ENCODE measurements at places on chromosomes 7 and 10.

GRCh38 chr10:28833313-28833712, 156.0 kb downstream of the BAMBI start:
- DNase-seq, result no peak

DNA sequence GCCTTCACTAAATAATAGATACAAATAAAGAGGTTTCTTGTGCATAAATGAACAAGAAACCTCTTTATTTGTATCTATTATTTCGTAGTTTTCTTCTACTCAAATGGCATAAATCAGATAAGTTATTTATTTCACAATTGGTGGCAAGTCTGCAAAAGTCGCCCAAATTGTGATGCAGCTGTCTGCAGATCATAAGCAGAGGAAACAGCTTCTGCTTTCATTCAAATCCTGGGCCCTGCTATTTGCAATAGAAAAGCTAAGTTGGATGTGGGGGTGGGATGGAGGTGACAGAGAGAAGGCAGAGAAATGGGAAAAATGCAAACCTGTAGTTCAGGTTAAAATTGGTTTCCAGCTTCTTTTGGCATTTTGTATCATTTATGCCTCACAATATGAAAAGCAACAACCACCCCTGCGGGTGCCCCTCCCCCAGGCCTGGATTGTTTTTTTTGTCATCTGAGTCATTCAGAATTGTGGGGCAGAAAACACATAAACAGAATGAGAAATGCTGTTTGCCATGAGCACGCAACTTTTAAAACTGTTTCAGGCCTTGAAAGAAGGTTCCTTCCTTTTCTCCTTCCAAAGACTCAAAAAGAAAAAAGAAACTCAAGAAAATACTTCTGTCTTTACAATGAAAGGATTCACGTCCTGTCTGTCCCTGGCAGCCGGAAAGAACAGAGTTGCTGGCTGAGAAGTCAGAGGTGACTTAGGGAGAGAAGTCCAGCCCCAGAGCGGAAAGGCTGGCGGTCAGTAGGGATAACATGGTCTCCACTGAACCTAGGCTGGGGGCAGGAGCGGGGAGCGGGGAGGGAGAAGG, 132.9 kb downstream of the BAMBI start:
- no peak for DNase-seq

GRCh38 chr10:91901784-91902677, 7.3 kb downstream of the FGFBP3 start:
- peak; percentile 79 for DNase-seq

DNA sequence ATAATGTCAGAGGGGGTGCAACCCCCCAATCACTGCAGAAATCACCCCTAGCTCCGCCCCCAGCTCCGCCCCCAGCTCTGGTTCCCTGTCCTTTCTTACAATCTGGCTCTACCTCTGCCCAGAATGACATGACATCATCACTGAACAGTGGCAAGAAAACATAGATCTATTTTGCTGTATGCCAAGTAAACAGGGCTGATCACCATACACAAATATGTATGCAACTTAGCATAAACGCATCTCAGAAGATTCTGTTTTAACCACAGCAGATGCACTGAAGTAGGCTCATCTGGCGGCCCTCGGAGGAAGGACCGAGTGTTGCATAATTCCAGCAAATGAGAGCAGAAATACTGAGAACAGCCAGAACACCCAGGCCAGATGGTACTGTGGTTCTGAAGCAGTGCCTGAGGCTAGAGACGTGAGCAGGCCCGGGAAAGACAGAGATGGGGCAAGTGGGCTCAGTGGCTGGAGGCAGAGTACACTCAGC, 293.3 kb upstream of the KLF14 start:
- no peak for DNase-seq

DNA sequence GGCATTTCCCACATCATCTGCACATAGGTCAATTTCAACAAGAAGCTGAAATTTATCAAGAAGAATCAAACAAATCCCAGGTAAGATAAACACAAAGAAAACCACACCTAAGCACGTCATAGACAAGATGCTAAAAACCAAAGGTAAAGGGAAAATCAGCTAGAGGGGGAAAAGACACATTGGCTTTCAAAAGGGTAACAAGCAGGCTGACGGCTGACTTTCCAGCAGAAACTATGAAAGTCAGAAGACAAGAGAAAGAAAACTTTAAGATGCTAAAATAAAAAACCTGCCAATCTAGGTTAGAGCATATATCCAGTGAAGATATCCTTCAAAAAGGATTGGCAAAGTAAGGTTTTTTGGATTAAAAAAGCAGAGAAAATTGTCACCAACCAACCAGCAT, 59.9 kb upstream of the RHEB start:
- no peak for DNase-seq

- DNase-seq, result no peak
These were observed 153.1 kb upstream of the MEOX2 start for GRCh38 chr7:15839416-15840100.

- no peak for DNase-seq
These were observed 60.3 kb downstream of the TBXAS1 start for GRCh38 chr7:139889186-139889871.

DNA sequence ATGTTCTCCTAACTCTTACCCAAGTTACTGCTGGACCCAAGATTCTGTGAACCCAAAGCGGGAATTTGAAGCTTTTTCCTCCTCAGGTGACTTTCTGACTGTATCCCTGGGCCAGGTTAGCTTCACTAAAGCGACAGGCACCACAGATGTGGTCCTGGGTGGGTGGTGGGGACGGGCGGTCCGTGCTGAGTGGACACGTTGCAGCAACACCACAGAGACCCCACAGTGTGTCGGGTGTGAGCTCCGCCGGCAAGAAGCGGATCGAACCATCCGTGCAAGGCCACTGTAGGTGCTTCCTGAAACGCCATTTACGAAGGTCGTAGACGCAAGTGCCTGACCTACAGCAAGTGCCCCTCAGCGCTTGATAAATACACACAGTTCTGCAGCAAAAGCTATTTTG, 325.9 kb downstream of the ADARB2 start:
- DNase-seq, result no peak

DNA sequence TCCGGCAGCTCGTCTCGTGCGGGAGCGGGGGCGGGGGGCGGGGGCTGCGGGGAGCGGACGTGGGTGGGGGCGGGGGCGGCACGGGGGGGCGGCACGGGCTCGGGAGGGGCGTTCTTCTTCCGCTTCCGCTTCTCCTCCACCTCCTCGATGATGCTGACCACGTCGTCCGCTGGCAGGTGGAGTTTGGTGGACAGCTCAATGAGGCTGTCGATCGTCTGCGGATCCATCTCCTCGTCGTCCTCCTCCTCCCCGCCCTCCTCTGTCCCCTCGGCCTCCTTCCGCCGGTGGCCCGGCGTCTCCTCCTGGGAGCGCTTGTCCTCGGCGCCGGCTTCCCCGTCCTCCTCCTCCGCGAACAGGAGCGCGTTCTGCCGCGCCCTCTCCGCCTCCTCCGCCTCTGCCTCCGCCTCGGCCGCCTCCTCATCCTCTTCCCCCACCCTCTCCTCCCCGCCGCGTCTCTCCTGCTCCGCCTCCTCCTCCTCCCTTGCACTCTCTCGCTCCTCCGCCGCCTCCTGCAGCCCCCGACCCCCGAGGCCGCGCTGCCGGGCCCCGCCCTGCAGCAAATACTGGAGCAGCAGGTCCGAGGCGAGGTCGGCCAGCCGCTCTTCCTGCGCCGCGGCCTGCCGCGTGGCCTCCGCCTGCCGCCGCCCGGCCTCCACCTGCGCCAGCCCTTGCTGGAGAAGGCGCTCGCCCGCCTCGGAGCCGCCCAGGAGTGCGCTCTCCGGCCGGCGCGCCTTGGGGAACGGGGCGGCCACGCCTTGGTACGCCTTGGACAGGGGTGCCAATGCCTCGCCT, 1.9 kb downstream of the VGF start:
- no peak for DNase-seq

DNA sequence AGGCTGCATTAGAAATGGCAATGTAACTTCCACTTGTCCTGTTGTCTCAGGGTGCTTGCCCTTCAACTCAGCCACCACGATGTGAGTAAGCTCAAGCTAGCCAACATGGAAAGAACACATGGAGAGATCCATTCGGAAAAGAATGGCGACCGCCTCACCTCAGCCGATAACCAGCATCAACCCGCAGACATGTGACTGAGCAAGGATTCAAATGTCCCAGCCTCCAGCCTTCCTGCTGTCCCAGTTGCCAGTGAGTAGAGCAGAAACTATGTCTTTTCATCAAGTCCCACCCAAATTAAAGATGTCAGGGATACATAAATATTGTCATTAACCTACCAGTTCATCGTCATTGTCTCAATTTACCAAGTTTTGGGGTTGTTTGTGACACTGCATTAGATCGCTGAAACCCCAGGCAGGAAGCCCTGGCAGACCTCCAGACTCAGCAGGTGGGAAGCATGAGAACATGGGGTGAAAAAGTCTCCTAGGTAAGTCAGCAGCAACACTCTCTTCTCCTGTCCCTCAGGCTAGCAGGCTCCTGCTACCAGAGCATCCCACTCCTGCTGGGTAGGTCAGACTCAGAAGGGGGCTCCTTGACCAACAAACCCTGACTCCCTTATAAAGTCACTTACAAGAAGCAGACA, 67.0 kb downstream of the OSBPL3 start:
- no peak for DNase-seq

DNA sequence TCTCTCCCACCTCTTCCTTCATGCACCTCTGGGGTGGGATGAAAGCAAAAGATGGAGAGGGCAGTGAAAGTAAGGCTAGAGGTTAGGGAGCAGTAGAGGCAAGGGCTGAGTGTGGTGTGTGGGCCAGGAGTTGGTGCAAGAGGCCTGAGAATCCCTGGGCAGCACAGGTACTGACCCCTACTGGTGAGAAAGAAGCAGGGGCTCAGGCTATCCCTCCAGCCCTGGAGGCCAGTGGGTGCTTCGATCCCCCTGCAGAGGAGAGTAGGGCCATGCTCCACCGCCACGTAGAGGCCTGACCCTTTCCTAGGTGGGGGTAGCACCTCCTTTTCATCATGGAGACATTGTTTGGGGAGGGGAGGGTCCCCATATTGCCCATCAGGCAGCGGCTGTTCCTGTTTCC, 9.8 kb downstream of the CDHR1 start:
- DNase-seq, result no peak

DNA sequence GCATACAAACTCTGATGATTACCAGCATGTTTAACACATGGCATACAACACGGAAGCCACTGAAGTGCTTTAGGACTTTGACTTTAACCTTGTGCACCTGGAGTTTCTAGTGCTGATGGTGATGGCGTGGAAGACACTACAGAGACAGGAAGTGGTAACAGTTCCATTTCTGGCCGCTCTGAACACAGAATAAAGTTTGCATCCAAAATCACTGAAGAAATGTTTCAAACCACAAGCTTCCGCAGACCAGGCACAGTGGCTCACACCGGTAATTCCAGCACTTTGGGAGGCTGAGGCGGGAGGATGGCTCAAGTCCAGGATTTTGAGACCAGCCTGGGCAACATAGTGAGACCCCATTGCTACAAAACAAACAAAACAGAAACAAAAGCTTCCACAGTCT, 40.3 kb upstream of the TNPO3 start:
- DNase-seq, result no peak

DNA sequence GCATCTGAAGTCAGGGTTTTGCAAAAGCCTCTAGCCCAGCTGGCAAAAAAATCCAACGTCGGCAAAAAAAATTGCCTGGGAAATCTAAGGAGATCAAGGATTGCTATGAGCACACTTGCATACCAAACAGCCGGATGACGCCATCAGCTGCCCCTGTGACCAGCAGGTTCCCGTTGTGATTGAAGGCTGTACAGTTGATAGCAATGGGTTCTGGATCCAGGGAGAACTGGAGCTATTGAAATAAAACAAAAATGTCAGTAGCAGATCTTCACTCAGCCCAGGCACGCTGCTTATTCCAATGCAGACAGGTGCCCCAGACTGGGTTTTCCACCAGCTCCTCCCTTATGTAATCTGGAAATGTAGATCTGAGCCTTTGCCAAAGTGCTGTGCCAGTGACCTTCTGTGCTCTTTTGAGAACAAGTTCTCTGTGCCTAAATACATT, 18.7 kb upstream of the CYREN start:
- DNase-seq, result no peak

DNA sequence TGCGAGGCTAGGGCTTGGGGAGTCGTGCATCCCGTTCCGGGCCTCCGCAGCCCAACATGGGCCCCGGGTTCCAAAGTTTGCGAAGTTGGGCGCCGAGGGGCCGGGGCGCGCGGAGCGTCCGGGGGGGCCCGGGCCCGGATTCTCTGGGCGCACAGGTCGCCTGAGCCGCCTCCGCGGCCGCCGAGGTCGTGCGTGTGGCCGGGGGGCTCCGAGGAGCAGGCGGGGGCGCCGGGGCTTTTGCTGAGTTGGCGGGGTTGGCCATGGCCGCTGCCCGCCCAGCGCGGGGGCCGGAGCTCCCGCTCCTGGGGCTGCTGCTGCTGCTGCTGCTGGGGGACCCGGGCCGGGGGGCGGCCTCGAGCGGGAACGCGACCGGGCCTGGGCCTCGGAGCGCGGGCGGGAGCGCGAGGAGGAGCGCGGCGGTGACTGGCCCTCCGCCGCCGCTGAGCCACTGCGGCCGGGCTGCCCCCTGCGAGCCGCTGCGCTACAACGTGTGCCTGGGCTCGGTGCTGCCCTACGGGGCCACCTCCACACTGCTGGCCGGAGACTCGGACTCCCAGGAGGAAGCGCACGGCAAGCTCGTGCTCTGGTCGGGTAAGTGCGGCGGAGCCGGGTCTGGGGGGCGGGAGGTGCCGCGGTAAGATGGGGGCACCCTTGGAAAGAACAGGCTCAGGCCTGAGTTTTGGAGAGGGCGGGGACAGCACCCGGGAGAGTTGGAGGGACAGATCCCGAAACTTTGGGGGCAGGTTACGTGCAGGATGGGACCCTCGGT, 643 bp downstream of the SMO start:
- DNase-seq, result no peak

GRCh38 chr7:81770728-81771223, 929 bp upstream of the HGF start:
- no peak for DNase-seq

- no peak for DNase-seq
These were observed 1008.8 kb downstream of the KCNMA1 start for GRCh38 chr10:76628801-76629200.

DNA sequence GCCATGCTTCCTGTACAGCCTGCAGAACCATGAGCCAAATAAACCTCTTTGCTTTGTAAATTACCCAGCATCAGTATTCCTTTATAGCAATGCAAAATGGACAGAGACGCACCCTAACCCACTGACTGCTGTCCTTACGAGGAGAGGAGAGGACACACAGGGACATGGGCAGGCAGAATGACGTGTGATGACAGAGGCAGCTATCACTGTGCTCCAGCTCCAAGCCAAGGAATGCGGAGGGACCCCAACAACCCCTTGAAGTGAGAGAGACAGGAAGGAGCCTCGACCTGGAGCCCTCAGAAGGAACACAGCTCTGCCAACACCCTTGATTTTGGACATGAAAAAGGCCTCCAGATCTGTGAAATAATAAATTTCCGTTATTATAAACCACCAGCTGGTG, 46.6 kb upstream of the EBF3 start:
- no peak for DNase-seq

- DNase-seq, result no peak
These were observed 5.6 kb upstream of the MTPAP start for GRCh38 chr10:30354669-30355068.

- no peak for DNase-seq
These were observed 53.9 kb upstream of the SEPHS1 start for GRCh38 chr10:13402021-13402420.

DNA sequence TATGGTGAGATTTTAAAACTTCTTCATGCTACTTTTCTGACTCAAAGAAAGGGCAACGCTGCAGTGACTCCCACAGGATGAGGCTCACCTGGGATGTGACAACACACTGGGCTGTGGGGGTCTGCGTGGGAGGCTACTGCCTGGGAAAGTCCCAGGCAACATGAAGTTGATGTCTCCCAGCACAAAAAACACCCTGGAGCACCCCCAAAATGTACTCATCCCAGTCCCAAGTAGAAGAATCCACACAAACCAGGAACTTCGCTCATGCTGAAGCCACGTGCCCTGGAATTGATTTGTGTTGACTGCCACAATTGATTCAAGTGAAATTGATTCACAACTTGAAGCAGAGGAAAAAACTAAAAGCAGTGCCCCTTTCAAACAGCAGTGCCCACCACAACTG, 24.9 kb upstream of the PTPRN2 start:
- no peak for DNase-seq

Measured in astrocyte of the cerebellum (primary cell).